ENCODE measurements at places on chromosomes 3 and 15.

GRCh38 chr15:41905036-41905793 is 11.4 kb upstream of the SPTBN5 start:
- no peak for DNase-seq

DNA sequence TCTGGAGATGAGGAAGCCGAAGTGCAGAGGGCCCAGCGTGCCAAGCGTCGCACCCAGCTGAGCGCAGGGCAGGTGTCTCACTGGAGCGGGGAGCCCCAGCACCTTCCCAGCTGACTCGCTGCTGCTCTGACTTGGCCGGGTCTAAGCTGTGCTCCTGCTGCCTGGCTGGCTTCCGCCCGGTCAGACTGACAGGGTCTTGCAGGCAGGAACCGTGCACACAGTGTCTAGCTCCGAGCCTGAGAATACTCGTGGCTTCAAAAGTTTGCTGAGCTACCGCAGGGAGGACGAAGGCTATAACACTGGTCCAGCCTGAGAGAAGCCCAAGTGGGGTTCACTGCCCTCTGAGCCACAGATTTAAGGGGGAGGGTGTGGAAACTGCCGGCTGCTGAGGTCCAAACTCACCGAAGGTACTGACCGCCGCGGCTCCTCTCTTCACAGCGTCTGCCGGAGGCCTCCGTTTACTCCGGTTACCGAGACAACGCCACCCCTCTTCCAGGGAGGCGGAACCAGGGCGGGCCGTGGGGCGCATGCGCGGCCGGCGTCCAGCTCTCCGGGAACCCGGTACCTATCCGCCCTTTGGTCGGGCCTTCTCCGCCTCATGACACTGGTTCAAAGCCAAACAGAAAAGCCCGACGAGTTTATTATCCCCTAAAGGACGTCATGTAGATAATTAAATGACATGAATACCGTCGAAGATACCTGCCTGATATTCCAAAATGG is at the start of gene CFAP44:
Gene CFAP44 (minus strand): TSS at position 443 of the 720 bp plus-strand sequence. CDS start 7,829 bp downstream, outside the sequence.
- peak; percentile 1 for DNase-seq

GRCh38 chr3:88311826-88312225 is 162.1 kb downstream of the C3orf38 start:
- no peak for DNase-seq

DNA sequence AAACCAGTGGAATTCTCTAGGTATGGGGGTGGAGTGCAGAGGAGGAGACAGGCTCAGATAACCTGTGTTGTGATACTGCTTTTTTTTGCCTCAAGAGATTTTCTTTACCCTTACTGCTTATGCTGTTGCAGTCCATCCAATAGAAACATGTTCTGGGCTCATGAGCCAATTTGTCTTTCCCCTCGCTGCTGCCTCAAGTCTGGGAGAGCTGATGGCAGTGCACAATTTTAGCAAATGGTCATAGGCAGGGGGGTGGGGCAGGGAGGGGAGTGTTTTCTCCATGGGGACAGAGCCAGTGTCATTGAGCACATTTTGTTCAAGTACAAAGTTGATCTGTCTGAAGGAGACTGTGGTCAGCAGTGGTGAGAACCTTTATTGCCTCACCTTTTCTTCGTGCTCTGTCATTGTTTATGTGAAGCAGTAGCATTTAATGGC is 134.9 kb downstream of the MBNL1 start:
- DNase-seq, result no peak

GRCh38 chr3:178437236-178437635 is 99.0 kb upstream of the KCNMB2 start:
- no peak for DNase-seq

DNA sequence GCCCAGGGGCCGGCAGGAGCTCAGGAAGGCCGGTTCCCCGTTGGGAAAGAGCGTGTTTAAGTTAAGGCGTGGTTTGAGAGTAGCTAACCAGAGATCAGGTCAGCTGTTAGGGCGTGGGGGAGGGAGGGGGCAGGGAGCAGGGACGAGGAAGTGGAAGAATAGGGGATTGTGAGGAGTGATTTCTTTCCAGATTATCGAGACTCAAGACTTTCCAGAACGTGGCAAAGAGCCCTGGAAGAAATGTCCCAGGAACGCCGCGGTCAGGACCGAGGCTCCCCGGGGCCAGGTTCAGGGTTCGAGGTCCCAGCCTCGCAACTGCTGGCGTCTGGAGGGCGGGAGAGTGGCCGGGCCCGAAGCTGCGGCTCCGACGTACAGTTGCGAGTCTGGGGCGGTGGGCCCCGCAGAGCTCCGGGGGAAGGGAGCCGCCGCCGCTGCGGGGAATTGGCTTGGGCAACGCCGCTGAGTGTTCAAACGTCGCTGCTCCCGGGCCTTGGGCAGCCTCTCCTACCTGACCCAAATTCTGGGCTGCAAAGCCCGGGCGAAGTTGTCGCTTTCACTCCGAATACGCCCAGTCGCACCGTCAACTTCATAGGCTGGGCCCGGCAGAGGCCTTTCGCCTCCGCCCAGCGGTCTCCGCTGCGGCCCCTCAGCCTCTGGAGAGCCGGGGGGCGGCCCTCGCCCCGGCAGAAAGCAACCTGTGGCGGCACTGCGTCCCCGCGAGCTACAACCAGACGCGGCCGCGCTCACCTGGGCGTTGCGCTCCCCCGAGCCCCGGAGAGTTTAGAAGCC is 9.5 kb downstream of the ISL2 start:
- no peak for DNase-seq

DNA sequence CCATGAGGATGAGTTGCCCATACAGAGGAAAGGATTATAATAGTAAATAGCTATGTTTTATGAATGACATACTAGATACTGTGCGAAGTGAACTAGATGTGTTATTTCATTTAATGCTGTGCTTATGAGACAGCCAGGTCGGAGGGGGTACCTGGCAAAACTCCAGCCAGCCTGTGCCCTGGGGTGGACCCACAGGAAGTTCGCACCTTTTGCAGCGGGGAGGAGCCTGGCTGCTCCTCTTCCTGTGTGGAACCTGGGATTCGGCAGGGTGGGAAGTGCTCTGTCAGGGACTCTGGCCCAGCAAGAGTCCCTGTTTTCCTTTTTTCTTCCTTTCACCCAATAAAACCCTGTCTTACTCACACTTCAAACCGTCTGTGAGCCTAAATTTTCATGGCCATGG is 452.2 kb downstream of the IL5RA start:
- DNase-seq, result no peak

DNA sequence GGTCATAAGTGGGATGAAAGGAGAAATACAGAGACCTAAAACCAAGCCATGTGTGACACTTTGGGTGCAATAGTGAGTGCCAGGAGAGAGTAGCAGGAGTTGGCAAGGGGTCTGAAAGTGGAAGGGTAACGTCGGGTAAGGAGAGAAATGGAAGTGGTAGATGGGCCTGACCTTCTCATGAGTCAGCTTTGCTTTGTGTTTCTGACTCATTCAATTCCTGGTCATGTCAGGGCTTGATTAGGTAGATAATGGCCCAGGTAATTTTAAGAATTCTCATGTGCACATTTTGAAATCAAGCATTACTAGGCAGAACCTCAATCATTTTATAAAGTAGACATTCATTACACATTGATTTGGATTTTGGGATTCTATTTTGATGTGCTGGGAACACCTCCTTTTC is 262.5 kb downstream of the SOX2 start:
- no peak for DNase-seq

- DNase-seq, result peak; percentile 20
These were observed 6.6 kb upstream of the CHSY1 start for GRCh38 chr15:101258238-101259144.

GRCh38 chr15:76996526-76997401 is 1.8 kb downstream of the PSTPIP1 start:
- no peak for DNase-seq
